T-helper 9 cell (primary cell): ENCODE measurements at places on chromosomes 3 and 15.

DNA sequence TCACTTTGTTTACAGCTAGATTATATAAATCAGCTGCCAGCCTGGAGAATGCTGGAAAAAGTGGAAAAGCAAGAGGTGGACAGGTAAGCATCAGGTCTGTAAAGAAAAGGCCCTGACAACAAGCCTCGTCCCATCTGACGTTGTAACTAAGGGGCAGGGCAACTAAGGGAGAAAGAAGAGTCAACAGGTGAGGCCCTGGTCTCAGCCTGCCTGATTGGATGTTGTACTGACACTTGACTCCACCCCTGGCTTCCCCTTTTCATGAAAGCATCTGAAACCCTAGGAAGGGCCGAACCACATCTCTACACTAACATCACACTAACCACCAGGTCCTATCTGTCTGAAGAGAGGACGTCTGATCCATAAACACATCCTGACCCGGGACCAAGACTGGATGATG, 357.6 kb upstream of the CFAP20DC start:
- no peak for DNase-seq

DNA sequence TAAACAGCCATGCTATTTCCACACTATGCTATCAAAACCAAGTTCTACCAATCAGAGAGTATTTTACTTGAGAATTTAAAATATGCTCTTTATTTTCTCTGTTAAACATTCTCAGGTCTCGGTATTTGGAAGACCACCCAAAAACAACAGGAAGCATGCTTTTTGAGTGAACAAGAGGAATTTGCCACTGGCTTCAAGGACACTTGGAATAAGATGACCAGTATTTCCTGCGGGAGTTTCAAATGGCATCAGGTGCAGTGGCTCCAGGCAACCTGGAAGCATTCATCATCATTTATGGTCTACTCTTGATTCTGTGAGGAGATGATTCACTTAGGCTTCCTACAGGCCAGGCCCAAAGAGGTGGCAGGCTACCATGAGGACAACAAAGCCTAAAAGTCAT, 305.7 kb upstream of the ATP11B start:
- DNase-seq = no peak

- DNase-seq = no peak
Measured at GRCh38 chr15:47688573-47689086, 28.7 kb upstream of the SEMA6D start.

DNA sequence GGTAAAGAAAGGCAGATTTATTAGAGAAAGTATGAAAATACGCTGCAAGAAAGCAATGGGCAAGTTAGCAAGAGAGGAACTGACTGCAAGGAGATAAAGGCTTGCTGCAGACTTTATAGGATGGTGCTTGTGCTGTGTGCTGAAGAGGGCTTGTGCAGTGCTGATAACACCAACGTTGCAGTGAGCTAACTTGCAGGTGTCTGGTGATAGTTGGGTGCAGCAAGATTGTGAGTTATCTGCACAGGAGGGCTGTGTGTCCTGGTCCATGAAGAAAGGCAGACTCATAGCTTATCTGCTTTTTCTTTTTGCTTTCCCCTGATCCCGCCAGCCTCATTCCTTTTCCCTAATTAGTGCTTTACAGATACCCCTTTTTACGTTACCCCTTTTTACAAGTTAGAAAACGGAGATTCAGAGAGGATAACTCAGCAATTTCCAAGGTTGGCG, 58.0 kb upstream of the ZNF148 start:
- DNase-seq = no peak

DNA sequence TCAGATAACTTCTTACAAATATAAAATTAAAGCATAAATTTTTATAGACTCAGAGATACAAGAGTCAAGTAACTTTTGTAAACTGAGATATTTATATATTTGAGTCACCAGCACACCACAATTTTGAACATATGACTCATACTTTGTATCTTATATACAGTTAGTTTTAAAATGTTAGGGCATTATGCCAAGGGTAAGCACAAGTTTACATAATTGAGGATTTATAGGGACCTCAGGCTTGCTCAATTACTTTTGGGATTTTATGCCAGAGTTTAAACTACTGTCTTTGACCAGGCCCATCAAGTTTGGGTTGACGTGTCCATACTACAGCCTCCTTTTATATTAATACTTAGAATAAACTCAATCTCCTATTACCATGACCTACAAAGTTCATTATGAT, 7.4 kb upstream of the FGF7 start:
- no peak for DNase-seq

DNA sequence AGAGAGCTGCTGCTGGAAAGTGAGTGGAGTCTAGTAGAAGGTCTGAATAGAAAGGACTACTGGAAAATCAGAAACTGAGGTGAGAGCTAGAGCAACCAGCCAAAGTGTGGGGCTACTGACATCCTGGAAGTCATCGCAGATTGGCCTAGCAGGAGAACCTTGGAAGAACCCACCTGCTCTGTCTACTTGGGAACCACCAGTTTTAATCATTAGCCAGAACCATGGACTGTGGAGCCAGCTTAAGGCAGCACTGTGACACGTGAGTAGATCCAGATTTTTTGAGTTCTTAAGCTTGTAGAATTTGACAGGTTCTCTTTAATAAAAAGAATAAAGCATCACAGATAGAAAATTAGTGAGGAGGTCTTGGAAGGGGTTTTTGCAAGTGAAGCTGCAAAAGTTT, 179.1 kb upstream of the PEX5L start:
- DNase-seq = no peak

- DNase-seq = no peak
Measured at GRCh38 chr15:71786673-71787072, 23.7 kb upstream of the NR2E3 start.

DNA sequence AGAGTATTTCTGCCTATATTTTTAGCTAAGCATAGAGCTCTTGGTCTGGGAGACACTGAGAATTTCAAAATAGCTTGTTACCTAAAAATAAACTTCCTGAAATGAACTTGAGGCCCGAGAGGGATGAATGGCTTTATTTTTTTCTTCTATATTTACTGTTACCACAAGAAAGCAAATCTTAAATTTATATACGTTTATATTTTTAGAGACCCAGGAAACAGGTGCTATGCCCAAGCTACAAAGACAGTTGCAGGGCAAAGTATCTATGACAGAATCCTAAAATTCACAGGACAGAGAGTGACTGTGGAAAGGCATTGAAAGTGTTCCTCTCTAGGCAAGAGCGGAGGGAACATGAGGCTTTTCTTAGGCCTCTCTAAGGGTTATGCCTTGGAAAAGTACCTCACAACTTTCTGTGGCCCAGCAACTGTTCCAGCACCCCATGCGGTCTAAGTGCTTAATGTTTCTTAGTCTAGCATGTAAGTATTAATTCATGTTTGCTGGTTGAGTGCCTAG, 36.5 kb downstream of the TGFBR2 start:
- DNase-seq = no peak

- no peak for DNase-seq
Measured at GRCh38 chr15:96418146-96418545, 87.6 kb downstream of the NR2F2 start.

- DNase-seq = no peak
Measured at GRCh38 chr15:66943456-66944095, 121.8 kb upstream of the SMAD3 start.

DNA sequence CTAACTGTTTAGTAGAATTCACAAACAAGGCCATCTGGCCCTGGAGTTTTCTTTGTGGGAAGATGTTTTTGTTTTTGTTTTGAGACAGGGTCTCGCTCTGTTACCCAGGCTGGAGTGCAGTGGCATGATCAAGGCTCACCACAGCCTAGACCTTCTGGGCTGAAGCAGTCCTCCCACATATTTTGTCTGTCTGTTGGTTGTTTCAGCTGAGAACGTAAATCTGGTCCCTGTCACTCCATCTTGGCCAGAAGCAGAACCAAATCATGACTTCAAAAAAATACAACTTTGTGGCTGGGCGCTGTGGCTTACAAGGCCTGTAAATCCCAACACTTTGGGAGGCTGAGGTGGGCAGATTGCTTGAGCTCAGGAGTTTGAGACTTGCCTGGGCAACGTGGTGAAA, 27.1 kb downstream of the MRAS start:
- DNase-seq = no peak

DNA sequence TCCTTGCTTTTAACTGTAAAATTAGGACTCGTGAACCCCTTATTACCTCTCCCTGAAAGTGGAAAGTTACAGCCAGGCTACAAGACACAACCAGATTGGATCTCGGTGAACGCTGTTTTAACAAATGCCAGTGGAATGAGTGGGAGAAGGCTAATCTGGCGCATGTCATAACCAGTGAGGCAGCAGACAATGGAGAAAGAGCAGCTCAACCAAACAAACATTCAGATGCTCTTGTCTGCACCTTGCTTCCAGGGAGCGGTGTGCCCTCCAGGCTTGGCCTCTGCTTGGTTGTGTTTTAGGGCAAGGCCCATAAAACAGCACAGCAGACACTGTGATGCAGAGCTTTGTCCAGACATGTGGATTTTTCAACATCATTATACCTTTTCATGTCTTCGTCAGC, 45.9 kb upstream of the ATP1B3 start:
- DNase-seq = no peak

GRCh38 chr3:12484983-12485327, 675 bp downstream of the TSEN2 start:
- DNase-seq = no peak

DNA sequence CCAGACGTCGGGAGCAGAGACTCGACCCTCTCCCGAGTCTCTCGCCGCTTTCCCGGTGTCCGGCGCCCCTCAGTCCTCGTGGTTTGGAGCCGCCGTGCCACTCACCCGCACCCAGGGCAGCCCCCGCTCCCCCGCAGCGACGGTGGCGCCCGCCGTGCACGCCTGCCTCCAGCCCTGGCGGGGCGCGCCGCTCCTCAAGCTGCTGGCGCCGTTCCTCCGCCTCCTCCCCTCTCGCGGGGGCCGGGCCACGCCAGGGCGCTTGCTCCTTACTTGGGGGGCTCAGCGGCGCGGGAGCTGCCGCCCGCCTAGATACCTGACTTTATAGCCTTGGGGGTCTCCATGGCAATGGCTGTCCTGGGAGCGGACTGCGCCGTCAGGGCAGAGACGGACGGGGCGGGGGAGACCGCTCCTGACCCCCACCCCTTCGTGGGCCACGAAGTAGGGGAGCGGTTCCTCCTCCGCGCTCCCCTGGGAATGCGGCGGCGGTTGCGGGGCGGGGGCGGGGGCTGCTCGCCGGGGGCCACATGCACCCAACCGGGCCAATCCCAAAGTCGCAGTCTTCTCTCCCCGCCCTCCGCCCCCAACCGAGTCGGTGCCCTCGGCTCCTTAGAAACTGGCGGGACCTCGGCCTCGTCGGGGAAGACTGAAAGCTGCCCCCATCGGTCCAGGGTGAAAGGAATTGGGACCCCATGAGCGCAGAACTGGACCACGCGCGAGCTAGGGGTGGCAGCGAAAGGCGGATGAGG, at the start of gene ANKRD63:
Gene ANKRD63 (minus strand): TSS at position 196 of the 746 bp plus-strand sequence. CDS start 478 bp downstream, outside the sequence.
- DNase-seq = peak; percentile 29

GRCh38 chr3:165854696-165855095, 17.5 kb upstream of the BCHE start:
- no peak for DNase-seq

DNA sequence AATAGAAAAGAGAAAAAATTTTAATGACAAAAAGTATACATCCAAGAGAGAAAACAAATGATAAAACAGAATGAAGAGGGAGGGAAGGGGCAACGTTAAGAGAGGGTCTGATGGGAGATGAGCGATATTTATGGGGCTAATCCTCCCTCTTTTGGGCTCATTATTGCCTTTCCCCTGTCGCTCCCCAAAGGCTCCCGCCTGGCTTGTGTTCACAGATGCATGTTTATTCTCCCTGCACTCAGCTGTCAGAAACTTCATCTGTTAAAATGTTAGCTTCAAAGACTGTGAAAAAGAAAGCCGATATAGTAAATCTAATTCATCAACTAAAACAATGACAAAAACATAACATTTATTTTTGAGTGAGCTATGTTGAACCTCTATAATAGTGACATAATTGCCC, 74.3 kb downstream of the GABRB3 start:
- no peak for DNase-seq
